Epithelial cell of prostate (primary cell): ENCODE measurements at places on chromosomes 2 and 18.

DNA sequence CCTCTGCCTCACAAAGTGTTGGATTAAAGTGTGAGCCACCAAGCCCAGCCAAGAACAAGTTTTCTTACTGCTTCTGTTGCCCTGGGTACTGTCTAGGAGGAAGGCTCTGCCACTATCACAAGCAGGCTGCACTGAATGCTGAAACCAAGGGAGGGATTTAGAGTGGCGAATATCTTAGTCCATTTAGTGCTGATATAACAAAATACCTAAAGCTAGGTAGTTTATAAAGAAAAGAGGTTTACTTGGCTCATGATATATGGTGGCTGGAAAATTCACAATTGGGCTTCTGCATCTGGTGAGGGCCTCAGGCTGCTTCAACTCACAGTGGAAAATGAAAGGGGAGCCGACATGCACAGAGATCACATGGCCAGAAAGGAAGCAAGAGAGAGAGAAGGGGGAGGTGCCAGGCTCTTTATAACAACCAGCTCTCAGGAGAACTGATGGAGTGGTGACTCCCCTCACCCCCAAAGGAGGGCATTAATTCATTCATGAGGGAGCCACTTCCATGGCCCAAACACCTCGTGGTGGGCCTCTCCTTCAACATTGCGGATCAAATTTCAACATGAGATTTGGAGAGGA lies 146.0 kb upstream of the SERPINE2 start:
- no peak for DNase-seq

GRCh38 chr2:42137125-42137841 lies 31.9 kb upstream of the EML4 start:
- no peak for DNase-seq

GRCh38 chr2:12071318-12071717 lies 324.9 kb downstream of the LPIN1 start:
- DNase-seq = no peak

- DNase-seq = no peak
These were observed 219.7 kb downstream of the THSD7B start for GRCh38 chr2:136985044-136985443.

- no peak for DNase-seq
These were observed 468.7 kb upstream of the CDH7 start for GRCh38 chr18:65282096-65282495.

DNA sequence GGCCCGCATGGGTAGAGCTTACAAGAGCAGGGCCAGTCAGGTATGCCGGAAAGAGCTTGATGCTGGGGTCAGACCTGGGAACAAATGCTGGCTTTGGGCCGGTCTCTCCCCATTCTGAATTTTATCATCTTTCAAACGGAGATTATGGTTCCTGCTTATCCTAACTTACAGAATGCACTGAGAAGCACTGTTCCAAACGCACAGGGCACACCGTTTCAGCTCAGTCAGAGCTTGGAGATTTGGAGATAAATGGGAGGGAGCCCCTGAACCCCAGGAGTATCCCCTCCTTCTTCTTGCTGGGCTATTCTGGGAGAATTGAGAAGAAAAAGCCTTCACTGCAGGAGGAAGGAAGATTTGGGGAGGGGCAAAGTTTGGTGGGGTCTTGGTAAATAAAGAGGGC lies 169.4 kb downstream of the DDX1 start:
- no peak for DNase-seq

GRCh38 chr2:72579591-72580180 lies 246.1 kb downstream of the EXOC6B start:
- no peak for DNase-seq
